Stimulated activated CD8-positive, alpha-beta memory T cell treated with anti-CD3 and anti-CD28 coated beads, Interleukin-2, amount 100 ng/mL, for 1 hour (primary cell): ENCODE measurements at places on chromosomes 2 and 18.
A peak's percentile ranks its signal among the peaks of the same experiment; 100 is the strongest.

- no peak for DNase-seq
These were observed 117.4 kb upstream of the CWC22 start for GRCh38 chr2:180124273-180125139.

DNA sequence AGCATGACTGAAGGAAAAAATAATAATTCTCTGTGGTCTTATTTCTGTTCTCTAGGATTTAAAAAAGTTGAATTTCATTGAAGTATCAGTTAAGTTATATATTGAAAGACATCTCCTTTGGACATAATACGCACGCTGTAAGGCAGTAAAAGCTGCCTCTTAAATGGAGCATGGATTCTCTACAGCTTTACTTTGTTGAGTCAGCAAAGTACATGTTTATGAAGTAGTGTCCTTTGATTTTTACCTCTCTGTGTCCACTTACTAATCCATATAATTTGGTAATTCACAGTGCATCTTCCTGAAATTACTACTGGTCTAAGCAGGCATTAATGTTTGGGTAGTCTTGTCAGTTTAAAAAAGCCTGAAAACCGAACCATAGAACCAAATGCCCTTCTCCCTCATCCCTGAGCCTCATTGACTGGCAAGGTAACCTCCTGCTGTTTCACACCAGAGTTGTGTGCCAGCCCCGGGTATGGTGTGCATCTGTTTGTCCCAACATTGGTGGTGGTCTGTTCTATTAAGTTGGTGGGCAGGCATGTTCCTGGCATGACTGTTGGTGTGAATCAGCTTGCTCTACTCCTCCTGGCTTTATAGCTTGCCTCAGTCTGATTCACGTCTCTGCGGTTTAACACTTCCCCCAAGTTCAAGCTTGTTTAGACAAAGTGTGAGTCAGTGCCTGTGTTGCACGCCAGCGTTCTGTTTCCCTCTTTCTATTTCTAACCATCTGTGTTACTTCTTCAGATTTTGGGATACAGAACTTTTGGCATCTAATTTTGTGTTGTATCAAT, 71.0 kb upstream of the ITM2C start:
- DNase-seq: peak; percentile 36

GRCh38 chr2:217901835-217902378, 100.9 kb downstream of the TNS1 start:
- DNase-seq: no peak

- DNase-seq: no peak
These were observed 35.5 kb upstream of the TAF1B start for GRCh38 chr2:9807555-9808305.

DNA sequence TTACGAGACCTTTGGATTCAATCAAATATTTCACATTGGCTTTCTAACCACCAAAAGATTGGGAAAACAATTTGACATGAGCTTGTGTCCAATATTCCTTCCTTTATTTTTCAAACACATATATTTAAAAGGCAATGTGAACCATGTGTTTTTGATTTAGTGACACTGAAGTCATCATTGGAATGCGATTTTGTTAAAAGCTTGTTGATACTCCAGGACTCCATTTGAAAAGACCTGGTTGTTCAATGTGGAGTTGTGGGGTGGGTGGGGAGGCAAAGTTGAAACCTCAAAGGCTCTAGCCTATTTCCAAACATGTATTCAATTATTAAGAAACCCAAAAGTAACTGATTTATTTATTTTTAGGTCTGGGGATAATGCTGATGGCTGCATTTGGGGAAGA, 114.1 kb upstream of the TRIB2 start:
- DNase-seq: no peak

DNA sequence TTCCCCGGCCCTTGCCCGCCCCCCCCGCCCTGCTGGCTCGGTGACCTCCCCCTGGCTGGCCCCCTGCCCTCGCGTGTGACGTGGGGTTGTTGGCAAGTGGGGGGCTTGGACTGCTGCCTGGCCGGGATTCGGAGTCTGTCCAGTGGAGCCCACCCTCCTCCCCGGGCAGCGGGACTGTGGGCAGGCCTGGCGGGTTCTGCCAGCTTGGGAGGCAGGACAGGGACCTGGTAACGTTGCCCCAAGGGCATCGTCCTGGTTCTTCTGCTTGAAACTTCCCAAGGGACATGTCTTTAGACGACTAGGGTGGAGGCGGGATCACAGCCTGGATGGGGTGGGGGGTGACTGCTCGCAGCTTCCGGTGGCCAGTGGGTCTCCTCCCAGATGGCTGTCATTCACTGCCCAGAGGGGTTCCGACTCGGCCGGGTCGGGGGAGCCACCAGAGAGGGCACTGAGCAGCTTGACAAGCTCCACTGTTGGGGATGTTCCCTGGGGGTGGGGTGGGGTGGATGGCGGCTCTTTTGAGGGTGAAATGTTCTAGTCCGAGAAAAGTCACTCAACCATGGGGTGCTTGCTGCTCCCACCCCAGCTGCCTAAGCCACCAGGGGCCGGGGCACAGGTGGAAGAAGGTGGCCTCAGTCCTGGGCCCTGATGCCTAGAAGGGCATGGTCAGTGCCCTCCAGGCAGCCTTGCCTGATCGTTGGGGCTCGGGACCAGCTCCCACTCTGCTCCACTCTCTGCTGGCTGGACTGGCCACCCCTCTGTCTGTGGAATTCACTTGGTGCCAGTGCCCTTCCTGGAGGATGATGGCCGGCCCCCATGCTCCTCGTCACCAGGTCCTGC, 4.3 kb upstream of the HS6ST1 start:
- DNase-seq: no peak

GRCh38 chr18:28063926-28064325, 113.0 kb downstream of the CDH2 start:
- no peak for DNase-seq

DNA sequence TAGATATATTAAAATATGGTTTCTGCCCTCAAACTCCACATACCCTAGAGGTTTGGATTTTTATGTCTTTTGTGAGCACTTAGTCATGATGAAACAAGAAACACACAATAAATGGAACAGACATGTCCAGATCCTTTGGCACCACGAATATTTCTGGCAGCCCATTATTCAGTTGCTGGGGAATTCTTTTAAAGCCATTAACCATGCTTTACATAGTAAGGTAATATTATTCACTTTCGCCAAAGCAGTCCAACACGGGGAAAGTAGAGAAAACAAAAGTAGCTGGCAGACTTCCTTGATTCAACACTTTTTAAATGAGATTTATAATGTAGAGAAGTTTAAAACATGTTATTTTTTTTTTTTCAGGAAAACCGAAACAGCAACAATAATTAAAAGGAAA, 235.4 kb downstream of the PIEZO2 start:
- no peak for DNase-seq

GRCh38 chr2:68659081-68659480, 15.7 kb downstream of the PROKR1 start:
- DNase-seq: no peak

DNA sequence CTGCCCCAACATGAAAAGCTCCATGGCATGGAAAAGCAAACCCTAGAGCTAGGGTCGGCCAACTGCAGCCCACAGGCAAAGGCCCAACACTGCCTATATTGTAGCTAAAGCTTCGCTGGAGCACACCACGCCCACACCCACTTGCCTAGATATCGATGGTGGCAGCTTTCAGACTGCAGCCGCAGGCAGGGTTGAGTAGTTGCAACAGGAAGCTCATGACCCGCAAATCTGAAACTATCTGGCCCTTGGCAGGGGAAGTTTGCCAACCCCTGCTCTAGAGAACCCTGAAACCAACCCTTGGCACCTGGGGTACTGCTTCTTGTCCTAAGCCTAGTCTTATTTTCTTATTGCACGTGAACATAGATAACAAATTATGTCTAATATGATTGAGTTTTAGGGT, 250.0 kb downstream of the SOX11 start:
- DNase-seq: no peak

- DNase-seq: no peak
These were observed 223.0 kb downstream of the UBE2E3 start for GRCh38 chr2:181203412-181203811.

- DNase-seq: no peak
These were observed 24.7 kb upstream of the COLEC12 start for GRCh38 chr18:525036-525797.

- DNase-seq: no peak
These were observed 162.1 kb downstream of the BCL2 start for GRCh38 chr18:63157293-63158011.

- no peak for DNase-seq
These were observed 633.9 kb downstream of the BCL11A start for GRCh38 chr2:59919579-59919978.

- DNase-seq: no peak
These were observed 88.7 kb upstream of the TEX51 start for GRCh38 chr2:126810001-126810400.

DNA sequence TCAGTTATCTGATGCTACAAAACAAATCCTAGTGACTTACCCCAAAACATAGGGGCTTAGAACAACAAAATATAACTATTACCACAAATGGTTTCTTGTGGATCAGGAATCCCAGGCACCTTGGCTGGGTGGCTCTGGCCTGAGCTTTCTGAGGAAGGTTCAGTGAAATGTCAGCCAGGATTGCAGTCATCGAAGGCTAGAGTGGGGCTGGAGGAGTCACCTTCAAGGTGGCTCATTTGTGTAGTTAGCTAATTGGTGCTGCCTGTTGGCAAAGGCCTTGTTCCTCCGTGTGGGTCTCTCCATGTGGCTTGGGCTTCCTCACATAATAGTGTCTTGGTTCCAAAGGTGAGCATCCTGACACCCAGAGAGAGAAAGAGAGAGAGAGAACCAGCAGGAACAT, 57.4 kb downstream of the COPS8 start:
- no peak for DNase-seq

DNA sequence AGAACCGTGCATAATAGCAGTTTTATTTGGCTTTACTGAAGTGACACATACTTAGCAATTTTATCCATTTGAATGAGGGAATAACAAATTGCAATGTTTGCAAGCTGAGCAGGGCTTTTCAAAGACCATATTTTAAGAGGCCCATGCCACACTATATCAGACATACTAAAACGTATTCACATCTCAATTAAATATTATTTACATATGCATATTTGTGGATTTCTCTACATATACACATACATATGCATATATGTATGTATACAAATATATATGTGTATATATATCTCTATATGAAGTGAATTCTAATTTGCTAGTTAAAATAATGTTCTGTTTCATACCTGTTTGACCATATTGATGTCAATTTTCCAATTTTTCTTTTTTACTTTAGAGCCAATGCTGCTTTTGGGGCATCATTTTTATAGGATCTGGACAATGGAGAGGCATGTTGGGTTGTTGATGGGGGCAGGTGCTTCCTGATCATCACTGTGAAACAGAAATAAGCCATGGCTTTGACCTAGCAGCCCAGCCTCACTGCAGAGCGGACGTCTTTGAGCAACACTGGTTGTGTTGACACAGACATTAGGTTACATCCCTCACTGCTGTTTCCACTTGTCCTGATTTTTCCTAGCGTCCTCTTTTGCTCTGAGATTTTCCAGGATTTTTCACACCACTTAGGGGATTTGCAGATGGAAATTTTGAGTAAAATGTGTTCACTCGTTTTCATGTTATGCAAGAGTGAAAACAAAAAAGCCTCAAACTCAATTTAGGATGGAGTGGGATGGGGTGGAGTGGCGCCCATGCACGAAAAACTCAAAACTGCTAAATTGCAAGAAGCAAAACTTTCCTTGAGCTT, 56.9 kb downstream of the RDH14 start:
- DNase-seq: no peak

GRCh38 chr18:2933995-2934394, 78.9 kb downstream of the LPIN2 start:
- no peak for DNase-seq

DNA sequence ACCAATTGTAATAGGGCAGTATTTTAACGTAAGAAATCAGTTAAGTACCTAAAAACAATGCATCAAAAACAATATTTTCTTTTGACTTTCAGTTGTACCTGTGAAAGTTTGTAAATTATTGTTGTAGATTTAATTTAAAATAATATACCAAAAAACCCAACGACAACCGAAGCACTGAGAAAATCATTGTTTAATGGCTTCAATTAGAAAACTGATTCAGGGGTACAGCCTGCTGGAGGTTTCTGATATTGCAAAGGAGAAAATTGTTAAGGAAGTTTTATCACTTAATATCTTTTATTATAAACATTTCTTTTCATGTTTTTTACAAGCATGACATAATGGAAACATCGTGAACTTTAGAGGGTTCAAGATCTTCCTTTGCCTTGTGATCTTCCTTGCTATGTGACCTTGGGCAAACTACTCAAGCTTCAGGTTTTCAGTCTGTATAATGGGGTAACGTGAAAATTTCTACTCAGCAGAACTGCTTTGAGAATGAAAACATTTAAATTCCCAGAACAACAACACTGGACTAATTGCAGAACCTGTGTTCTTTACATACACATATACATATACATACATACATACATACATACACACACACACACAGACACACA, 76.3 kb upstream of the GLS start:
- DNase-seq: no peak

DNA sequence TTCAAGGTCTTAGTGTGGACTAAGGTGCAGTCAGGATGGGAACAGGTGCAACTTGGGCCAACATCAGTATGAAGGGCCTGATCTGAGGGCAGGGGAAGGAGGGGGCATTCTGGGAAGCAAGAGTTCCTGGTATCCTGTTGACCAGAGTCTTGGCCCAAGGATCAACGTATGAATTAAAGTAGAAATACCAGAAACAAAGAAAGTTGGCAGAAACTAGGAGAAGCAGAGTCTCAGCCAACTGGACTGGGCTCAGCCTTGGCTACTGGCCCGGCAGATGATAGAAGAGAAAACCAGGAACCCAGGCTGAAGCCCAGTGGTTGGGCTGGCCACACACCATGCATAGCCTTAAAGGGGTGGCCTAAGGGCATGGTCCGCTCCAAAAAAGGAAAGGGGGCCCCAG, 2.3 kb downstream of the CETN1 start:
- DNase-seq: no peak

GRCh38 chr18:50751947-50752346, 67.9 kb downstream of the MRO start:
- DNase-seq: no peak

- no peak for DNase-seq
These were observed 283.8 kb downstream of the CTNNA2 start for GRCh38 chr2:79796641-79797040.

GRCh38 chr2:168015274-168015953, 232.0 kb downstream of the STK39 start:
- no peak for DNase-seq

DNA sequence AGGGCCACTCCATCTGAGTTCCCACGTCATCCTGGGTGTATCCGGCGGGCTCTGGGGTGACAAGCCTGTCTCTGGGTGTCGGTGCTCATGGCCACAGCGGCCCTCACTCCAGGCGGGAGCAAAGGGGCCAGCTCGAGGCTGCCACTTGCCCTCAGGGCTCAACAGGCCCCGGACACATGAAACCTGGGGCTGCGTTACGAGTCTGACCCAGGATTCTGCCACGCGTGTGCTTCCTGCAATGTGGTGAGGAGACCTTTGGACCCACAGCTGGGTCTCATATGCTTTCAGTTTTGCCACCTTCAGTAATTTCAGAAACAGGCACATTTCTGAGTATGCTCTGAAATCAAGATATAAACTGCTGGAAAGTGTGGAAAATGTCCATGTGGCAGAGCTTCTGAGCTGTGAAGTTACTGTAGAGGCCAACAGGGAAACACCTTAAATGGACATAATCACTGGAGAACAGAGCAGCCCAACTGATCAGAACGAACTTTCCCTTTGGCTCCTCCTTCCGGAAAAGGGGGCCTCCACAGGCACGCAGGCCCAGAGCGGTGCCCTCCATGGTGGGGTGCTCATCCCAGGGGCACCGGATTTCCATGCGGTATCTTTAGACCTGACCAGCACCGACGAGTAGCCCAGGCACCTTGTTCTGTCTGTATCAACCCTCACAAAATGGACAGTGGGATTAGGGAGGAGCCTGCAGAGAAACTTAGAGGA, 14.1 kb downstream of the PER2 start:
- no peak for DNase-seq

GRCh38 chr2:119469661-119470297, 38.1 kb downstream of the TMEM37 start:
- DNase-seq: no peak
